ENCODE measurements at places on chromosomes 2 and 18.

- no peak for DNase-seq
Observed at GRCh38 chr2:186425576-186425975, 60.5 kb upstream of the ZC3H15 start.

- DNase-seq, result no peak
Observed at GRCh38 chr2:74092275-74092674, 55.4 kb downstream of the BOLA3 start.

GRCh38 chr18:55124078-55124763 lies 165.0 kb upstream of the CCDC68 start:
- DNase-seq, result no peak

DNA sequence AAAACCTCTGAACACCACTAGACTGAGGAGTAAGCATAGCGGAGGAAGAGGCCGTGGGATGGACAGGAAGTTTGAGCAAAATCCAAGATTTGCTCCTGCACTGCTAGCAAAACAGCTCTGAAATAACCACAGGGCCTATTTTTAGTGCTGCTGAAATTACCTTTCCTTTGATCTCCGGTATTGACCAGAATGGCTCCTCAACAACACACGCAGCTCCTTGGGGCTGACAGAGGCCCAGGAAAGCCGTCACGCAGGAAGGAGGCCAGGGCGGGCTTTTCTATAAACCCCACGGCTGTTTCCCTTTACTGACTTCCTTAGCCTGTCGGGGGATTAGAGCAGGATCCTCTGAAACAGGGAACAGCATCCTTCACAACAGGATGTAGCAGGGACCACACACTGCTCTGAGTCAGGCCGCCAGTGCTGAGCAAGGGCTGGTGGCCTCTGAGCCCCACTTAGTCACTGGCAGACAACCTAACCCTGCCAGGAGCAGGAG lies 80.8 kb upstream of the LCLAT1 start:
- DNase-seq, result no peak

DNA sequence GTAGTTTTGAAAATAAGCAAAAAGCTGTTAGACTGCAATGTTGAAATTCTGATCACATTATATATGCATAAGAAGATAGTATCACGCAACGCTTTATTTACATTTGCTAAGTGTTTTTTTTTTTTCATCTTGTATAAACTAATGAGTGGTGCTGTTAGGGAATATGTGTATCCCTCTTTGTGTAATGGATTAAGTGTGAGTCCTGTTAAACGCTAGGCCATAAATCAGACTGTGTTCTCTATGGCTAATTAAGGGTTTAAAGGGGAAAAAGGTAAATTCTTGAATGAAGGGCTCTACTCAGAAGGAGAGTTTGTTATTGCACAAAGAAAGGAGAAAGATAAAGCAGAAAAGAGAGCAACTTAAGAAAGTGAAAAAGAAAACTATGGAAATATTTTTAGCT lies 4.8 kb upstream of the ASXL3 start:
- no peak for DNase-seq

GRCh38 chr2:232432598-232433184 lies 23.3 kb upstream of the ALPI start:
- no peak for DNase-seq

- DNase-seq, result no peak
Observed at GRCh38 chr18:36212301-36213171, 25.2 kb downstream of the MOCOS start.

GRCh38 chr2:68505603-68506159 lies 38.3 kb downstream of the APLF start:
- no peak for DNase-seq

DNA sequence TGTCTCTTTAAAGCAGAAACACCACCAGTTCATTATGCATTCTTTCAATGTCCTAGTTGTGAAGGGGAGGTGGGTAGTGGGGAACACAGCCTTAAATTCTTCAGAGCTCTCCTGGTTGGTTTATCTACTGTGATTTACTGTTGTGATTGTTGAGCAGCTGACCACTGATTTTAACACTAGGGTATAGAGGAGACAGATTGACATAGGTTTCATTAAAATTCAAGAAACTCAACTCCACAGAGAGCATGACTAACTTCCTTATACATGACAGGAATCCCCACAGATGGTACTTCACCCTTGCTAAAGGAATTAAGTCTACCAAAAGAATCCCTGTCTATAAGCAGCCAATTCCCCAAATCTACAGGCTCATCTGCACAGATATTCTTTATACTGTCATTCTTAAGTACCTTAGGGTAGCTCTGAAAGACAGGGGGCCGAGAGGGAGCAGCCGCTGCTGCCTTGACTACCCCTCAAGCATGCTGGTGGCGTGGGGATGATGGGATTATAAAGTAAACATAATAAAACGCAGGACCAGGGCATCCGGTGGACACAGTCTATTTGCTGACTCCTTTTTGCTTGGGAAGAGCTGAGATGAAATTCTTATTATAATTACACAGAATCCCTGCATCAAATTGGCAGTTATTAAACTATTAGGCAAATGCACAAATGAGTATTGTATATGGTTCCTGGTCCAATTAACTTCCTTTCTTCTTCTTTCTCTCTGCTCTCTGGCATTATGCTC lies 1377.6 kb upstream of the PIK3C3 start:
- DNase-seq, result no peak

GRCh38 chr2:142734770-142735169 lies 142.7 kb upstream of the KYNU start:
- no peak for DNase-seq

- DNase-seq, result no peak
Observed at GRCh38 chr2:207944334-207944733, 81.0 kb downstream of the PLEKHM3 start.

- no peak for DNase-seq
Observed at GRCh38 chr2:226813148-226813701, 13.6 kb upstream of the IRS1 start.

DNA sequence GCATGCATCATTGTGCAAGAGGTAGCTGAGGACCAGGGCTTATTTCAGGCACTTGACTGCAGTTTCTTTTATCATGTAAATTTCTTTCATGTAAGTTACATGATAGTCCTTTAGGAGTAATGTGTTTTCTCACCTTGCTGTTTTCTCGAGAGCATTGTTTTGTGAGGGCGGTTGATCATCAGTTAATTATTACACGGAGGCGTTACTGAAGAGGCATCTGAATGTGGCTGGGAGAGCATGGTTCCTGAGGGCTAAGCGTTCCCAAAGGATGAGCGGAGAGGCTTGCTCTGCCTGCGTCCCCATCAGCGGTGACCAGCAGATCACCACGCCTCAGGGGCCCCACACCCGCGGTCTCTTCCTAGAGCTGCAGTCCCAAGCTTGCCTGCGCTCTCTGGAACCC lies 156.1 kb upstream of the NFATC1 start:
- DNase-seq, result no peak

DNA sequence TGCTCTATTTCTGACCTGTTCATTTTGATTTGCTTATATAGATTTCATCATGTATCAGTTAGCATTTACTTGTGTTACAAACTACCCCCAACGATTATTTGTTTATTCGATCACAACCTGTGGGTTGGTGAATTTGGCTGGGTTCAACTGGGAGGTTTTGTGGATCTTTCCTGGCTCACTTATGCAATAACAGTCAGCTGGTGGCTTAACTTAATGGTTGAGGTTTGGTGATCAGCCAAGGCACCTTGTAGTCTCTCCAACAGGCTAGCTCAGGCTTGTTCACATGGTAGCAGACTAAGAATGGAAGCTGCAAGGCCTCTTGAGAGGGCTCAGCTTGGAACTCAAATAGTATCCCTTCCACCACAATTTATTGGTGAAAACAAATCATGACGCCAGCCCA lies 5.4 kb upstream of the PUM2 start:
- no peak for DNase-seq

DNA sequence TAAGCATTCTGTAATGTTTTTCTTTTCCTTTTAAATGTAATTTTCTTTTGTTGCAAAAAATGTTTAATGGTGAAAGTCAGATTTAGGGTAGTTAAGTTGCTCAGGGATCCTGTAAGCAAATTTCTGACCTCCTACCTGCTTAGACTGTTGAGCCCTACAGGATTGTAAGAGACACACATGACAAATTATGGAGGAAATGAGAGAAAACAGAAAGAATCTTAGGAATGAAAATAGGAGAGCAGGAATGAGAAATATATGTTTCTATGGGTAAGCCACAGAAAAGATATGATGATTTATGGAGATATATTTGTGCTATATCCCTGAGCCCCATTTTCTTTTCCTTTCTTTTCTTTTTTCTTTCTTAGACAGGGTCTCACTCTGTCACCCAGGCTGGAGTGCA lies 28.3 kb downstream of the CYBRD1 start:
- DNase-seq, result no peak

- no peak for DNase-seq
Observed at GRCh38 chr2:211816754-211817153, 721.8 kb downstream of the ERBB4 start.

DNA sequence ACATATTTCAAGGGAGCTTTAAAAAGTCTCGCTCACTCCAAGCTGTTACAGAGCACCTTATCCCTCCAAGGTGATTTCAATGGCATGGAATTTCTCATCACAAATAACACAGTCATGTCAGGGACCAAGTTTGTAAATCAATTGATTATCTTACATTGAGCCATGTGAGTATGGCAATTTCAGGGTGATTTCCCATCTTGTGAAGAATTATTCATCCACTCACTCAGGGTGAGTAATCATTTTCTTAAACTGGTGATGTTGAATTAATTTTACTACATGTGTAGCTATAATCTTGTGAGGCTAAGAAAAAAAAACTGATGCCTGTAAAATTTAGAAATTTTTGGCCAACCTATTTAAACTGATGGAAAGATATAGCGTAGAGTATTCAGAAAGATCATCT lies 3.3 kb upstream of the ABCA12 start:
- DNase-seq, result no peak

DNA sequence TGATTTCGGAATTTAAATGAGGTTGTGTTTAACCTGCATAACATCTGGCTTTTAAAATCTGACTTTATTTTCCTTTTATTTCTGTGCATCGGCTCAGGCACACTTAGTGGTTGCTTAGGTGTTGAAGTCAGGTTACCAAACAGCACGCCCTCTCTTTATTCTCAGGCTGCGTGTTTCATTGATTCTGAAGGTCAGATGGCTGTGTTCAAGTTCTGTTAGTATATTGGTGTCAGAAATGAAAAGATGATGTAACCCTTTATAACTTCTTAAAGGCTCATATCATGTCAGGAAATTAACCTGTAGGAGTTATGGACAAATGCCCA lies 246.5 kb downstream of the LDLRAD4 start:
- no peak for DNase-seq

DNA sequence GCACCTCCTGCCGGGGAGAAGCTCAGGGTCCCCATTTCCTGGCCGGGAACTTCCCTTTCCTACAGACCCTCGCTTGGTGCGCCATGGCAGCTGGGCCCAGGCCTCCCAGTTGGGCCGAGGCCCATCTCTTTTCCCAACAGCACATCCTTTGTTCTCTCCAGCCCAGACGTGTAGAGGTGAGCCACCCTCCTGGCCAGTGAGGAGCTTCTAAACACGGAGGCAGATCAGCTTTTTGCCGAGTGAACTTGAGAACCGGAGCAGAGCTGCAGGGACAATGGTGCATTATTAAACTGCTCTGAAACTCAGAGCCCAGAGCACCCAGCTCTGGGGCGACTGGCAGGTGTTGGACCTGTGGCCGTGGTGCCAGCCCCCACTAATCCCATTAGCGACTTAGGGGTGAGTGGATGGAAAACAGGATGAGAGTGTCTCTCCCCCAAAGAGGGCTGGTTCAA lies 25.4 kb downstream of the SH3BP4 start:
- no peak for DNase-seq

- no peak for DNase-seq
Observed at GRCh38 chr18:72986103-72986502, 118.3 kb upstream of the NETO1 start.

DNA sequence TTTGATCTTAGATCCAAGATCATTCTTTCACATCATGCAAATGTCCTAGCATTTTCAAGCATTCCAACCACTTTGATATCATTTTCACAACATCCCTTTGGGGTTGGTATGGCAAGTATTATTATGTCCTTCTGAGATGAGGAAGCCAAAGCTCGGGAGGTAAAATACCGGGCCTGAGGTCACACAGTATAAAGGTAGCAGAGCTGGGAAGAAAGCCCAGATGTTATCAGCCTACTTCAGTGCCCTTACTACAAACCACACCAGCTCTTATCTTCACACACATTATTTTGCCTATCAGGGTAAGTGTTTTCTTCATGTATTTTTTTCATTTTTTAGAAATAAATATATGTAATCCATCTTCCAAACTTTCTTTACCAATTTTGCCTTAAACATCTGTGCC lies 4.2 kb upstream of the B4GALT6 start:
- DNase-seq, result no peak

GRCh38 chr18:75003764-75004690 lies 204.9 kb downstream of the PTGR3 start:
- no peak for DNase-seq

DNA sequence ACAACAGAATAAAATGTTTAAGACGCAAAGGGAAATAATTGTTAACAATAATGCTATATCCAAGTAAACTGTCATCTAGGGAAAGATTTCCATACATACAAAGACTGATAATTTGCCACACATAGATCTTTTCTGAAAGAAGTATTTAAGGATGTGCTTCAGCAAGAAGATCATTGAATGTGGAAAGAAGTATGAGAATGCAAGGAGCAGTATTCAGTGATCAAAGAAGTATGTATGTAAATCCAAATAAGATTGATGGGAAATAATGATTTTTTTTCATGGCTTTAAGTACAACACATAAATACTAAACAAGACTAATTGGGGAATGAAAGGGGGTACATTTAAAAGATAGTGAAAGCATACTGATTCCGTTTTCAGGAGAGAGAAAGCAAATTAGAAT lies 410.4 kb upstream of the HS6ST1 start:
- DNase-seq, result no peak

- DNase-seq, result no peak
Observed at GRCh38 chr2:25539136-25539535, 134.2 kb downstream of the DTNB start.

DNA sequence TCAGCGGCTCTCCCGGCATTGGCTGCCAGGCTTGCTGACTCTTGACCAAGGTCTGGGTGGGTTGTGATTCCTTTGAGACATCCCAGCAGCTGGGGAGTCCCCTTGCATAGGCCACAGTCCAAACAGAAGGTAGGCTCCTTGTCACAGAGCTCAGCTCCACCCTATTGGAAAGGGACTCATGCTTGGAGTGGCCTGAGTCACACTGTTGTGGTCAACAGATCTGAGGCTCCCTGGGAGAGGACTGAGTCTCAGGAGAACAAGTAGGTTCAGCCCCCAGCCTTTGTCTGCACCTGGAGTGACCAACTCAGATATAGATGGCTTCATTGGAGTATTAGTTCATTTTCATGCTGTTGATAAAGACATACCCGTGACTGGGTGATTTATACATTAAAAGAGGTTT lies 32.1 kb upstream of the SH3BP4 start:
- no peak for DNase-seq

DNA sequence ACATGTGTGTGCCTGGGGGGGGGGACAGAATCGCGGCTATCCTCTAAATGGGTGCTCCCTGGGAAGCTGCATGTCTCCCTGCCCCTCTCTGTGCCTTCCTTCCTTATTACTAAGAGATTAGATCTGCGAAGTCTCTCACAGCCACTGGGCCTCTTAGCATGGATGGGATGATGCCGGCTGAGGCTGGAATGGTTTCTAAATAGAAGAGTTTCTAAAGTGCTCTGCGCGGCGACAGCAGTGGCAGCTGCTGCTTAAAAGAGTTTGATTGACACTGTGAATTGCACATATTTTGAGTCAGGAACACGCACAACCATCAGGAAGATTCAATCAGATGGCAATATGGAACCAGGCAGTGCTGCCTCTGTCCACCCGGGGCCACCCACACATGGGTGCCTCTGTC lies 163.8 kb downstream of the CLIP4 start:
- DNase-seq, result no peak

Data from activated CD4-positive, alpha-beta T cell treated with anti-CD3 and anti-CD28 coated beads for 24 hours (primary cell).